ENCODE measurements at places on chromosomes 2 and 18.

GRCh38 chr2:217207699-217208010 lies 347.8 kb upstream of the TNP1 start:
- no peak for DNase-seq

DNA sequence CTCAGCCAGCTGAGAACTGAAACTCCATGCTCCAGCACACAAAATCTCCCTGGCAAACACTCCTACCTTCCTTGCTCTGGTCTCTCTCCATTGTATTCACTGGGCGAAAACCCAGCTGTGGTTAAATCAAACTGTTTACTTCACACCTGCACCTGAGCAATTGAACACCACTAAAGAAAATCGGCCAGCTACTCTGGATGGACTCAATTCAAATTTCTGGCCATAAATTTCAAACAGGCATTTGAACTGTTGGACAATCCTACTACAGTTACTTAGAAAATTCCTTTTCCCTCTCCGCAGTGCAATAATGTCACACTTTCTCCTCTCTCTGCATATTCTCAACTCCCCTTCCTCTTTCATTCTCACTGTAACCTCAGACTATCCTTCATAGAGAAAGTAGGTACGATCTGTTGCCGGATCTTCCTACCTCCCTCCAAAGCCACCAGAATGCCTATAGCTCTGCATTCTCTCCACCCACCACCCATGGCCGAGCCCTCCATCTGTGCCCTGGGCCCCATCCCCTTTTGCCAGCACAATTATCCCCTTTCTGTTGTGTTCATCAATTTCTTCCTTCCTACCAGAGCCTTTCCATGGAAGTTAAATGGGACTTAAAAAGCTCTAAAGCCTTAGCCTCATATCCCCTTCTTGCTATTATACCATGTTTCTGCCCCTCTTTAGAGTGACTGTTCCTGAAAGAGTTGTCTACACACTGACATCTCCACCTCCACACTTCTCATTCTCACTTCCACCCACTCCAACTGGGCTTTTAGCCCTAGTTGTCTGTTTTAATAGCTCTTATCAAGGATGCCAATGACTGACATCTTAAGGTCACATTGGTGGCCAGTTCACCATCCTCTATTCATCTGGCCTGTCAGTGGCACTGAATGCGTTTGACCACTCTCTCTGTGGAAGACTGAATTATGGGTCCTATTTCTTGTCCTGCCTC lies 127.5 kb upstream of the SLC1A4 start:
- no peak for DNase-seq

DNA sequence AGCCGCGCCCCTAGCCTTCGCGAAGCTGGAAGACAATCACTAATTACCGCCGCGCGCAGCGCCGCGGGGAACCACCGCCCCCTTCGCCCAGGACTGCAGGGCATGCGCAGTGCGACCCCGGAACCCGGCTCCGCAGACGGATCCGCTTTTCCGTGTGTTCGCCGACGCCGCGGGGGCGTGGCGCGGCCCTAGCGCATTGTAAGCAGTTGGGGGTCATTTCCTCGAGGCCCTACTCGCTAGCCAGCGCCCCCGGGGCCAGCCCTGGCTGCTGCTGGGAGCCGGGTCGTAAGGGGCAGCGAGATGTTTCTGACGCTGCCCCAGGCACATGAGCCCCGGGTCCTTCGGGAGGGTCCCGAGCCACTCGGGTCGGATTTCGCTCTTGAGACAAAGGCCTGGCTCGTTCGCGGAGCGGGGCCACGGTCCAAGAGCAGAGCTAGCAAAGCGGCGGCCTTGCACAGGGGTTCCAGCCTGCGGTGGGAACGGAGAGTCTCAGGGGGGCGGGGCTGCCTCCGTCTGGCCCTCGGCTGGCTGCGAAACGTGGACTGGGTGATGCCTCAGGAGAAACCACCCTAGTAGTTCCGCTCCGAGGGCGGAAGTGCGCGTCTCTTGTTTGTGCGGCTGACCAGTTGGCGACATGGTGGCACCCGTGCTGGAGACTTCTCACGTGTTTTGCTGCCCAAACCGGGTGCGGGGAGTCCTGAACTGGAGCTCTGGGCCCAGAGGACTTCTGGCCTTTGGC lies at the start of the genes ELP2 and SLC39A6:
TSS of gene ELP2 (plus strand) at position 600 of the 739 bp plus-strand sequence. CDS start at position 635, 35 bp downstream.
TSS of gene SLC39A6 (minus strand) at position 41 of the 739 bp plus-strand sequence. CDS start 2,333 bp downstream, outside the sequence.
- DNase-seq, result peak; percentile 95

- no peak for DNase-seq
Measured at GRCh38 chr2:84914334-84914733, 8.9 kb downstream of the TMSB10 start.

- no peak for DNase-seq
Measured at GRCh38 chr2:74659462-74659861, 5.4 kb downstream of the SEMA4F start.

- DNase-seq, result no peak
Measured at GRCh38 chr2:174588463-174588862, 9.1 kb downstream of the WIPF1 start.

GRCh38 chr2:190979906-190980629 lies 33.9 kb downstream of the STAT1 start:
- peak; percentile 60 for DNase-seq

DNA sequence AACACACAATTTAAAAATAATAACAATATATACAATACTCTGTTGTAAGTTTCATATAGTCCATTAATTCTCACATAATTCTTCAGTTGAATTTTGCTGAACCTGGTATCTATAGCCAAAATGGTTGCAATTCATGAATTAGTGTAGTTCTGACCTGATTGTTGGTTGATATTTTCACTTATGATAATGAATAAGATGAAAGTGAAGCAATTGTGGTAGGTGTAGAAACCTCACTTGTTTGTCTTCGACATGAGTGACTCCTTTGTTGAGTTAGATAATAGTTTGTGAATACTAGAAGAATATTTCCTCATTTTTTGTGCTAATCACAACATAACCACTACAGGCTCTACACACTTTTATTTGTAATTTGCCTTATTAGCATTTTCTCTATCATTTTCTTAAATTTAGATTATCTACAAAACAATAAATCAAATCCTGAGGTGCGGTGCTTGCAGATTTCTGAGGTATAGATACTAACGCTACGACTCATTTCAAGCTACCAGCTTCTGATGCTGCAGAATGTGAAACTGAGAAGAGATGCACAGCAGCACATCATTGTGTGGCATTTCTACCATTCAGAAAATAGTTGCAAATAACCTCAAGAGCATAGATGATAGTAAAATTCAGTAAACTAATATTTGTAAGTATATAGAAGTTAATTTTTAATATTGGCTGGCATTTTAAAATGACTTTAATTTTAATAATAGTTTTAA lies 117.9 kb downstream of the KCNH7 start:
- DNase-seq, result no peak

DNA sequence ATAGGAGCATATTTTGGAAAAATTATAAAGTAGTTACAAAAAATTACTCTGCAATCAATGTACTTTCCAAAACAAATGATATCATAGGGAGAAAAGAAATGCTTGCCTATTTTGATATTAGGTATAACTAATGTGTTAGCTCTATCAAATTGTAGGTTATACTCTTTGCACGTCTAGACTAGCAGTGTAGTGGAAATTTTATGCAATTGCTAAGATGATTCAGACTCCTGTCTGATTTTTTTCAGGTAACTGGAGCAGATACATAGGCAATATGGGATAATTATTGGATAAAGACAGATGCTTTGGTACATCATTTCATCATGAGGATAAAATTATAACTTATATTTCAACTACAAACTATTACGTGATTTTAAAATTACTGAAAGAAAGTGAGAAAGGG lies 918.3 kb downstream of the EPHA4 start:
- no peak for DNase-seq

DNA sequence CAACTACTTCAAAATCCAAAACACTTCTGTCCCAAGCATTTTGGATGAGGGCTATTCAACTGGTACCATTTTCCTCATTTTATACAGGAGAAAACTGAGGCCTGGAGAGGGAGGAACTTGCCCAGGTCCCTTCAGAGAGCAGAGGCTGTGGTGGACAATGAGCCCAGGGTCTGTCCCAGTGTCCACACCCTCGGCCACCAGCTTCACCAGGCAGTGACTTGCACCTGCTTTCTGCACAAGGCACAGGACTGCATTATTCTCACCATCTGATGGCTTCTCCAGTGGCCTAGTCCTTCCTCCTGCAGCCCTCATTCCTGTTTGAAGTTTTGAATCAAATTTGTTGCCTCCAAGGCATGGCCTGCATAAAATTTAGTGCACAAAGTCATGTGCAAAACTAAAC lies 53.3 kb downstream of the RNF144A start:
- no peak for DNase-seq

DNA sequence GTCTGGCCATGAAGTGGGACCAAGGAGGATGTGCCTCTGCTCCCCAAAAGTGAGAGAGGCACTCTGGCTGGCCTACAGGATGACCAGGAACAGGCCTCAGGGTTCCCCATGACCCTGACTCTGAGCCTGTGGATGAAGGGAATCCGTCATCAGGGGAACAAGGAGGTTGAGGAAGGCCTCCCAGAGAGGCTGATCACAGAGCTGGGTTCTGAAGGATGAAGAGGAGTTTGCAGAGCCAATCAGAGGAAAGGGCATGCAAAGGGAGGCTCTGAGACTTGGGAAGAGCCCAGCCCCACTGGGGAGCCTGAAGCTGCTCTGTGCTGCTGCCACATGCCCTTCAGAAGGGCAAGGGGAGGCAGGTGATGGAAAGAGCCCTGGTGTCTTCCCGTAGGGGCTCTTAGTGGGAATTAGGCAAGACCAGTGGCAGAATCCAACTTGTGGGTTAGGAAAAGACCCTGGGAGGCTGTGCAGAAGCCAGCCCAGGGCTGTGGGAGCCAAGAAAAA lies 141.3 kb upstream of the ID2 start:
- no peak for DNase-seq

GRCh38 chr2:36238106-36238505 lies 117.5 kb upstream of the CRIM1 start:
- DNase-seq, result no peak

DNA sequence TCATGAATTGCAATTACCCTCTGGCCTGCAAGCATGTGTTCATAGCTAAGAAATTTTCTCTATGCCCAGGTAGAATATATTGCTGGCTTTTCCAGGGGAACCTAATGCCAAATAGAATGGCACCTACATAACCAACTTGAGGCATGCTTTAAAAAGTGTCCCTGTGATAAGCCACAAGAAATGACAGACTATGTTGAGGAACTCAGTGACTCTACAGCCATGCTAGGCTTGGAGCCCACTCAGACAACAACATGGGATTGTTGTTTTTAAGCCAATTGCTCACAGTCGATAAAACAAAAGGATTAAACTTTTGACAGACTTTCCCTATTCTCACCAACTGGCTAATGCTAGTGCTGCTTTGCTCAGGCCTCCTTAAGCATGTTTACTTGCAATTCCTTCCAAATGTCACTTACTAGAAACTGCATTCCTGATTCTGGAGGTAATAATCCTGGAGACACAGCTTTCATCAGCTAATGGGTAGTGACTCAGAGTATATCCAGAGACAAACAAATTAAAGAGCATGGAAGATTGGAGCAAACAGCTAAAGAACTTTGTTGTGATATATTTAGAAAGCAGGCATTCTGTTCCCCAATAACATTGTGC lies 249.0 kb downstream of the SLC8A1 start:
- DNase-seq, result no peak

DNA sequence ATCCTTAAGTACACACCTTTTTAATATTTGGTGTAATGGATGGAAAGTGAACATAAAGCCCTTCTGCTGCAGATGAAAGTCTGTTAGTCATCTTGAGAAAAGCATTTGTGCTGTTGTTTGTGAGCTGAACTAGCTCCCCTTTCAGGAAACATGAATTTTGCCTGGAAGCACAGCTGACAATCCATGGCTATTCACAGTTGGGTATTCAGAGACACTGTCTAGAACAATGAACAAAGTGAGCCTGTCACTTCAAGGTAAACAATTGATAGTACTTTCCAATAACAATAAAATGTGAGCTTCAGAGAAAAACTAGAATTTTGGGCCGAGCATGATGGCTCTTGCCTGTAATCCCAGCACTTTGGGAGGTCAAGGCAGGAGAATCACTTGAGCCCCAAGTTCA lies 6.8 kb upstream of the EFHD1 start:
- no peak for DNase-seq

DNA sequence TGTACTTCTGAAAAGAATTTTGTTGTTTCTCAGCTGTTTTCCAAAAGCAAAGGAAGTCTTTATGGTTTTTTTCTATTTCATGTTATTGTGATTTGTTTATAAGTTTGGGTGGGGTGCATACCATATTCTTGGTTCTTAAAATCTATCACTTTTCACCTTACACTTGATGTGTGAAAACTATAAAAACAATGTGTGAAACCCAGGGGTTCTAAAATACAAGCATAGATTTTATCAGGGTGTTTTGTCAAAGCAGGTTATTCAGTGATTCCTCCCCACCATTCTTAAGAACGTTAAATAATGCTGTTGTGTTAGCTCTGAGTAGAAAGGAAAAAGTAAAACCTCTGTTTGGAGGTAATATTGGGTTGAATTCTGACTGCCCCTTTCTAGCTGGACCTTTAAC lies 17.7 kb downstream of the RPE start:
- no peak for DNase-seq

DNA sequence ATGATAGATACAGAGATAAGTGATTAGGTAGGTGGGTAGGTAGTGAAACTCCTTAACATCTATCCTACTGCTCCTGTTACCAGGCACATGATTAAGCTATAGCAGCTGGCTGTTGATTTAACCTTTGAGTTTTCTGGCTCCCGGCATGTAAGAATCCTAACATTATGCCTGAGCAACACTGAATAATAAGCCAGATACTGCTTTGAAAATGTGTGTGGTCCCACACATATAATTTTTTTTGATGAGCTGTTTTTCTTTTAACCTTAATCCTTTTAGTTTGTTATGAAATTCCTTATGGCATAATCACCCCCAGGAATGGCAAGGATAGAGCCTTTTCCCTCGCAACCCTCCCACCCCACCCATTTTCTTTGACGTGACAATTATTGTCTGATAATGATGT lies 104.2 kb upstream of the NEUROD1 start:
- DNase-seq, result no peak

GRCh38 chr2:144631636-144632035 lies 111.7 kb upstream of the ZEB2 start:
- DNase-seq, result no peak

DNA sequence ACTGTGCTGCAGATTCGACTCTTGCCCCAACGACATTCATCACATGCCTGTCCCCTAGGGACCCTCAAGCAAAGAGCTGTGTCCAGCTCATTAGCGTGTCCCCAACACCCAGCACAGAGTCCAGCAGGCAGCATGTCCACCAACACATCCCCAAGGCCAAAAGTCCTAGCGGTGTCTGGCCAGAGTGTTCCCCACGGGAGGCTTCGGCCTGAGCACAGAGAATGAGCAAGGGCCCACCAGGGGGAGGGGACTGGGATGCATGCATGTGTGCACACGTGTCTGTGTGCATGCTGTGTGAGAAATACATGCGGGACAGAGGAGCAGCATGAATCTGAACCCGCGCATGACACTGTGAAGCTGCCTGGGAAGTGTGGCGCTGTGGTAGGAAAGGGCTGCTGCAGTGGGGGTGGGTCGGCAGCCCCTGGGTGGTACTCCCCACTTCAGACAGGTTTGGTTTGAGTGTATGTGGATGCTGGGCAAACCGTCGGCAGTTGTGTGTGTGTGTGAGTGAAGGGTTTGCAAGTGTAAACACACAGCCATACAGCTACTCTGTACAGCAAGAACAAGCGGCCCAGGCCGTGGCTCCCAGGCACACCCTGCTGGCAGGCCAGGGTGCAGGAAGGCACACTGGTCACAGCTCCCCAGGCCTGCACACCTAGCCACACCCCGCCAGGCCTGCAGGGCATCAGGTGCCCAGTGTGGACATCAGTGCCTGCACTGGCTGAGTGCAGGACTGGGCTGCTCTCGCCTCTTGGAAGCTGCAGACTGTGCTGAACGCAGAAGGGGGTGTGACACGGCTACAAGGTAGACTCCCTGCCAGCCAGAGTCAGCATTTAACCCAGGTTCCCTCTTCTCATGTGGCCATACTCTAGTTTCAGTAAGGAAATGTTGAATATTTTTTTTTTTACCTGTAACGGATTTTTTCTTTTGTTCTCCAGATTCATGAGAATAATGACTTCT lies 19.5 kb upstream of the HES6 start:
- DNase-seq, result no peak

- DNase-seq, result no peak
Measured at GRCh38 chr2:11642972-11643371, 27.0 kb downstream of the NTSR2 start.
